ENCODE measurements at places on chromosomes 4 and X.
A peak's percentile ranks its signal among the peaks of the same experiment; 100 is the strongest.

GRCh38 chr4:89609756-89610155 is 227.2 kb downstream of the SNCA start:
- no peak for DNase-seq

GRCh38 chrX:3940000-3940610 is 226.7 kb upstream of the PRKX start:
- peak; percentile 50 for DNase-seq

GRCh38 chrX:16138108-16138427 is 14.7 kb downstream of the GRPR start:
- no peak for DNase-seq

- no peak for DNase-seq
These were observed 9.3 kb upstream of the MAOA start for GRCh38 chrX:43646800-43647199.

GRCh38 chrX:65920620-65921019 is 119.3 kb downstream of the VSIG4 start:
- no peak for DNase-seq

GRCh38 chr4:17090063-17090462 is 191.6 kb upstream of the LDB2 start:
- no peak for DNase-seq

GRCh38 chr4:38323141-38323641 is 340.8 kb upstream of the KLF3 start:
- DNase-seq, result no peak

DNA sequence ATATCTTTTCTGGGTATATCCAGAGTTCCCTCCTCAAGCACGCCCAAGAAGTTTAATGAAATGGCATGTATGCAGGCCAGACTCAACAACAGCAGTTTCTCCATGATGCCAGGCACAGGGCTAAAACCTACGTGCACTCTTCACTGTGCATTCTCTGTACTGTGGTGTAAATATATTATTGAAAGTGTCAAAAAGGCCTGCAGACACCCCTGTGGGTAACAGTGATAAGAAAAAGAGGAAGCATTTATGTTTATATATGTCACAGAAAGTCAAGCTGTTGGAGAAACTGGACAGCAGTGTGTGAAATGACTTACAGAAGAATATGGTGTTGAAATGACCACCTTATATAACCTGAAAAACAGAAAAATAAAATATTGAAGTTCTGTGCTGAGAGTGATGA is 29.6 kb upstream of the DCAF8L1 start:
- no peak for DNase-seq

All from retina (tissue), 1 donor.